GM13977 (cell line): ENCODE measurements at places on chromosomes 16 and 17.

DNA sequence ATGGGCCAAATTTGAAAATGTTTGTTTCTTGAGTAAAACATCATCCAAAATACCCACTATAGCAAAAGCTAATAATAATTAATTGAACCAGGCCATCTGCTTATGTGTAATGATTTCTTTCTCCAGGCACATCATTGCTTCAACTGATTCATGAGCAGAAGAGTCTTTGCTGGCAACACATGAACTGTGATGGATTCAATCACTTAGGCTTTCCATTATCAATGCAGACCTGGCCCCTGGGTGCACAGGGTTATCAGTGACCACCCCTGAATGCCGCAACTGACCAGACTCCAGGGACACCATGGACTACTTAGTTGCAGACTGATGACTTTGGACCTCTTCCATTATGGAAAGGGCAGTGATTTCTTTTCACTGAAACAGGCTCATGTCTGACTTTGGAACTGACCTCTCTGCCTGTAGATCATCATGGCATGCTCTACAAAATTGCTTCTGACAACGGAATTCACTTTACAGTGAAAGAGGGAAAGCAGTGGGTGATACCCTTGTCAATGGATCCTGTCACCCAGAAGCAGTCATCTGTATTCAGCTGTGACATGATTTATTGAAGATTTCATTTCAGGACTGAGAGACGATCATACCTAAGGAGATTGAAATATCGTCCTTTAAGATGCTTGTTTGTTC is 448.8 kb downstream of the SLC39A11 start:
- DNase-seq, result no peak

DNA sequence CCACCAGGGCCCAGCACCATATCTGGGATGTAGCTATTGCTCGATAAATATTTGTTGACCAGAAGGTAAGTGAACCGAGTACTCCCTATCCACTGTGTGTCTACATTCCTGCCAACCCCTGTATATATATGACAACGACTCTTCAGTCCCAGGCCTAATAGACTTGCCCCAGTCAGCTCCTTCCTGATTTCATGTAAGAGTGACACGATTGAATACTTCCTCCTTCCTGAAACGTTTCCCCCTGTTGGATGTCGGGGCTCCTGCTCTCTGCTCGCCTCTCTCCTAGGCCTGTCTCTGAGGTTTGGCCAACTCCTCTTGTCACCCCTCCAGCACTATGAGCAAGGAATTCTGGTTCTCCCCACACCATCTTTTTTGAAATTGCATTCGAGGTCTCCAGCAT is 178.9 kb downstream of the PRKCA start:
- no peak for DNase-seq

DNA sequence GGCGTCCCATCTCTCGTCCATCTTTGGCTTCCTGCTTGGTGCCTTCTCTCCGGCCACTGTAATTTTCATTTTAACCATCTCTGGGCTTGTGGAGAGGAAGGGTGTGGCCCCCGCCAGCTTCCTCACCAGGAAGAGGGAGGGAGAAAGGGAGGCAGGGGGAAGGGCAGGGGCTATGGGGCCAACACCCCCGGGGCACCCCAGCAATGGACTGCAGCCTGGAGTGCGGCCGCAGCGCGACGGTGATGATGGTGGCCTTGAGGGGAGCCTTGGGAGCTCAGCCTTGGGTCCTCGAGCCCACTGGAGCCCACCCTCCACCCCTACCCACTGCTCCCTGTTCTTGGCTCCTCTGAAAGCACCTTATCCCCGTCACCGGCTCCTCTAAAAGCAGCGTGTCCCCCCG is 9.5 kb downstream of the METRNL start:
- no peak for DNase-seq

DNA sequence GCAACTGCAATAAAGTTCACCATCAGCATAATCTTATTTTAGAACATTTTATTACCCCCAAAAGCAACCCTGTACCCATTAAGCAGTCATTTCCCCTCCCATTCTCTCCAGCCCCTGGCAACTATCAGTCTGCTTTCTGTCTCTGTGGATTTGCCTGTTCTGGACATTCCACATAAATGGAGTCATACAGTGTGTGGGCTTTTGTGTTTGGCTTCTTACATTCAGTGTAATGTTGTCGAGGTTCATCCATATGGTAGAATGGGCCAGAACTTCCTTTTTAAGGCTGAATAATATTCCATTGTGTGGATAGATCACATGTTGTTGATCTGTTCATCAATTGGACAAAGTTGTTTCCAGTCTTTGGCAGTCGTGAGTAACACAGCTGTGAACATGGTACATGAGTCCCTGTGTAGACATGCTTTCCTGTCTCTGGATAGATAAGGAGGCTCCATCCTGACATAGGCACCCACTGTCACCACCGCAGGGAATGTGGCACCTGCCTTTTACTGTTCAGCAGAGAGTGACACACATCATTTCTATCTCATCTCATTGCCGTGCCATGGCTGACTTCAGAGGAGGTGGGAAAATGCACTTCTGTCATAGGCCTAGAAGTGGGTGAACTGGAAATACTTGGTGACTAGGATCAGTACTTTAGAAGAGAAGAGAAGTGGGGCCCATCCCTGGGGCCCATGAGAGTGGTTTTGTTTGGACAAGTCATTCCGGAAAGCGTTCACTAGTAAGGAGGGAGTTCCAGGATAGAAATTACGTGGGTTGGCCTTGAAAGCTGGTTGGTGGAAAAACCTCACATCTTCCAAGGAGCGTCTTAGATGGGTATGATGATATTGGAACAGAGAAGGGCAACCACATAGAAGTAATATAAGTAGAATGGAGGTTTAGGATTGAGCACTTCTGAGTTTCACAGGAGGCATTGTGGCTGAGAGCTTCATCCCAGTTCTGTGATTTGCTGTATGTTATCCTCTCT is 25.8 kb downstream of the EPN2 start:
- no peak for DNase-seq

GRCh38 chr16:85663891-85664321 is 24.8 kb downstream of the GINS2 start:
- no peak for DNase-seq

GRCh38 chr16:19559242-19559910 is 3.9 kb downstream of the VPS35L start:
- DNase-seq, result peak; percentile 38

GRCh38 chr17:68450391-68450790 is 6.9 kb downstream of the WIPI1 start:
- DNase-seq, result no peak

DNA sequence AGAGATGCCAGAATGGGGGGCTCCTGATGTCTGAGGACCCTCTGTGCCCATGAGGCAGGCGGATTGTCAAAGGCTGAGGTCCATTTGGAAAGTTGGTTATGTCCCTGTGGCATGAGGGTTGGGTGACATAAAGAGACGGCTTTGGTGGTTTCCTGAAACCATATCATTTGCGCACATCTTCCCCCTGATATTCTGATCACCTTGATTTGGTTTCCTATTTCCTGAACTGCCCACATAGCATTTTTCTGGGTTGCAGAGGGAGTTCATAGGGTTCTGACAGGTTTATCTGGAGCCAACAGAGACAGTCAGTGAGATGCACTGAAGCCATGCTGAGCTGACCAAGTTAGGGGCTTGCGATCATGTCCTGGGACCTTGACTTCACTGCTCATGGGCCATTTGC is 15.7 kb upstream of the RNF222 start:
- DNase-seq, result no peak

GRCh38 chr16:1283296-1283695 is 26.1 kb upstream of the UBE2I start:
- no peak for DNase-seq

DNA sequence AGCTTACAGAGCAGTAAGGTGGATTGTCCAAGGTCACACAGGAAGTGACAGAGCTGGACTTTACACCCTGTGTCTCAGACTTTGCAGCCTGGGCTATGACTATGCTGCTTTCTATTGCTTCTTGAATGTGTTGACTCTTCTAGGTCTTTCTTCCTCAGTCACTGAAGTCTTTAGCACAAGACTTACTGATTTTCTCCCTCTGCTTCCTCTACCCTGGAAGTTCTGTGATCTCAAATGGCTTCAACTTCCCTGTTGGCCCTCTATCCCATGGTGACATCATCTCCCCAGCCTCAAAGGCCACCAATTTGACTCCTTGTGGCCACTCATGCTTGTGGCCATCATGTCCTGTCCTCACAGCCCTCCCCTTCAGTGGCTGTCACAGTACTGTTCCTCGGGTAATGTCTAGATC is 181.3 kb downstream of the HS3ST3A1 start:
- DNase-seq, result no peak

- no peak for DNase-seq
Observed at GRCh38 chr17:16977932-16978331, 6.0 kb upstream of the TNFRSF13B start.

GRCh38 chr16:81698310-81698641 is 80.8 kb upstream of the PLCG2 start:
- DNase-seq, result no peak

DNA sequence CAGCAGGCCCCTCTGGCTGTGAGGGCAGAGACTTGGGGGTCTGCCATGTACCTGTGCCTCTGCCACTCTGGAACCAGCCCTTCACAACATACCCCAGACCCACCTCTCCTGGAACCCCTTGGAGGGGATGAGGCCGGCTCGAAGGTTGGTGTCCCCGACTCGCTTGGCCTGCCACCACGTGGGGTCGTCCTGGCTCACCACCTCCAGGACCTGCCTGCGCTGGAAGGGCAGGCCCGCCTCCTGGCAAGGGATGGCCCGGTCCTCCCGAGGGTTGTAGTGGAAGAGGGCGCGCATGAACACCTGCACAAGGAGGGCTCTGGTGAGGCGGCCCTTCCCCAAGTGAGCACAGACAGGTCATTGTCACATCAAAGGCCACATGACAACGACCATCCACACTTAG is 12.2 kb downstream of the MPP3 start:
- DNase-seq, result no peak

- DNase-seq, result no peak
Observed at GRCh38 chr17:1522626-1523025, 6.2 kb upstream of the INPP5K start.

GRCh38 chr17:5123343-5124124 is 7.7 kb downstream of the USP6 start:
- DNase-seq, result no peak

DNA sequence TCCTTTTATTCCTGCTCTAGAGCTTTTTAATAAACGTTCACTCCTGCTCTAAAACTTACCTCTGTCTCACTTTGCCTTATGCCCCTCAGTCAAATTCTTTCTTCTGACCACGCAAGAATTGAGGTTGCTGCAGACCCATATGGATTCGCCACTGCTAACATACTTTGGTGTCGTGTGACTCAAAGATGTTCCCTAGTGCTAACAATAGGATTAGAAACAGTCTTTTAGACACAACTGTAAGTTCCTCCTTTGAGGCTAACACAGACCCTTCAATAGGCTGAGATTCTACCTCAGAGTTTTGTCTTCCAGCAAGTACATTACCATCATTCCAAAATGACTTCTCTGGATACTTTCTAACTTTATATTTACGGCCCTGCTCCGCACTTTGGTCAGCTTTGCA is 149.5 kb upstream of the COX10 start:
- no peak for DNase-seq

DNA sequence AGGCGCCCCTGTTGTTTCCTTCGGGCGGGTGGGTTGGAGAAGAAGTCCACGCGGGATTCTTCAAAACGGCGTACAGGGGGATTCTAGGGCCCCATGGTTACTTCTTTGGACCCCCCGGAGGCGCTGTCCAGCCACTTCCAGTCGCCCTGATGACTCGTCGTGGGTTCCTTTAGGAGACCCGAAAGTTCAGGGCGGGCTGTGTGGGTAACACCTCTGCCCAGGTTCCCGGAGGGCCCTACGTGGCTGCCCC is 716 bp upstream of the HIC1 start:
- peak; percentile 54 for DNase-seq

DNA sequence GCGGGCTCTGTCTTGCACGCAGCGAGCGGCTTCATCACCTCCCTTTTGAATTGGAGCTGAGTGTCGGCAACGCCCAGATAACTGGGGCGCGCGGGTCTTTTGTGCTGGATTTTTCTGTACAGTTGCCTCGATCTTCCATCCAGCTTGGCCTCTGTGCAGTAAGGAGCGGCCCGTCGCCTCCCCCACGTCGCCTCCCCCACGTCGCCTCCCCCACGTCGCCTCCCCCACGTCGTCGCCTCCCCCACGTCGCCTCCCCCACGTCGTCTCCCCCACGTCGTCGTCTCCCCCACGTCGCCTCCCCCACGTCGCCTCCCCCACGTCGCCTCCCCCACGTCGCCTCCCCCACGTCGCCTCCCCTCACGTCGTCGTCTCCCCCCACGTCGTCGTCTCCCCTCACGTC is 15.7 kb upstream of the PRR35 start:
- DNase-seq, result no peak

DNA sequence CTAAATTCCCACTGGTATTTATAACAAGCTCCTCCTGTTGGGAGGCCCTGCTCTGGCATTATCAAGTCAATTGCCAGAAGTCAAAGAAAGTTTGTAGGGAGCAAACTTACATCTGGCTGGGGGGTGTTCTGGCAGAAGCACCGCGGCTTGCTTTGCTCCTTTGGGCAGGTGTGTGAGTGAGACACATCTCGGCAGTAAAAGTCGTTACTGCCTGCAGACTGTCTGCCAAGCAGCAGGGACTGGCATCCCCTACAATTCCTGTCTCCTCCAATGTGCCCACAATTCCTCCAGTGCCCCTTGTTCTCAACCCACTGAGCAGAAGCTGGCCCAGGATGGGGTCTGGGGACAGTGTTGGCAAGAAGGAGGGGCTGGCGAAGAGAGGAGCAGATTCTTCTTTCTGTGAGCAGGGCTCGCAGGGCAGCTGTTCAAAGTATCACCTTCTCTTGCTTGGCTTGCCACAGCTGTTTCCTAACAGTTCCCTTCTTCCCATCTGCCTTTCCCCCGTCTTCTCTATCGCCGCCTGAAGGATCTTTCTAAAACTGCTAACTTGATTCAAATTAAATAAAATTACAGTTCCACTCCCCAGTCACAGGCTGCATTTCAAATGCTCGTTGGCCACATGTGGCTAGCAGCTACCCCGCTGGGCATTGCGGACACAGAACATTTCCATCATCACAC is 30.2 kb downstream of the SPACA3 start:
- no peak for DNase-seq
